ENCODE measurements at places on chromosomes 6 and 20.
A peak's percentile ranks its signal among the peaks of the same experiment; 100 is the strongest.

DNA sequence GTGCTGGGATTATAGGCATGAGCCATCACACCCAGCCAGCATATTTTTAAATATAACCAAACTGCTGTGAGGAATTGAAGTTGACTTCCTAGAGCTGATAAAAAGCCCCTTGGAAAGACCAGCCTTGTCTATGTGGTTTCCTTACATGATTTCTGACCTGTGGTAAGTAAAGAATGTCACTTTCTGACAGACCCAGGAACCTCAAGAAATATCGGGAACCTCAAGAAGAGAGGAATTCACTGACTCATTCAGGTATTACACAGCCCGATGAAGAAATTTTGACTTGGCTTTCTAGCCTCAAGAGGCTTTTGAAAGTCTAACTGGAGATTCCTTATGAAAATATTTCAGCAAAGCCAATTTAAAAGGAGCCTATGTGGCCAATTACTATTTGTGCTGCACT is 71.8 kb downstream of the FOXF2 start:
- no peak for DNase-seq

GRCh38 chr20:21515300-21516179 is 1.7 kb upstream of the NKX2-2 start:
- no peak for DNase-seq

- peak; percentile 67 for DNase-seq
Observed at GRCh38 chr20:45771182-45771759, 20.4 kb downstream of the WFDC3 start.

DNA sequence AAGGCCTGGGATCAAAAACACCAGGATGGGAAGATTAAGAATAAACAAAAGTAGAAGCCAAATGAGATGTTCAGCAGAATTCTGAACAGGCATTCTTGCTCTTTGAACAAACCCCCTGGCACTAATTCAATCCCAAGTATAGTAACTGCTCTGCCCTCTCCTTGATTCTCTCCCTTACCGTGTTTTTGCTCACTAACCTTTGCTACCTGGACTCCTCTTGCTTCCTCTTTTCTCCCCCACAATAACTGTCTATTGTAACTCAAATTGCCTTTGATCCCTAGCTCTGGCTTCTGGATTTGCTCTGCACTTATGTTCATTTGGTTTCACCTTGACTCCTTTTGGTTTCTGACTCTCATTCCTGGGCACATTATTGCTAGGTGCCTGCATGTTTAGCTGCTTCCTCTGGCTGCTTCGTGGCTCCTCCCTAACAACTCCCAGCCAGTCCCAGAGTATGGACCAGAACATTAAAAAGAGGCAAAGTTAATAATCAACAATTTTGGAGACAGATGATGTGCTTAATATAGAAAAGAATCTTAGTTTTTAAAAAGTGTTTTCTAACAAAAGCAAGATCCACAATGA is 65.4 kb upstream of the PHIP start:
- no peak for DNase-seq

GRCh38 chr20:437787-438486 is 24.4 kb downstream of the TBC1D20 start:
- DNase-seq, result no peak

- no peak for DNase-seq
Observed at GRCh38 chr20:47350691-47351545, 5.6 kb downstream of the ZMYND8 start.

- DNase-seq, result no peak
Observed at GRCh38 chr20:406200-407132, 1.6 kb upstream of the RBCK1 start.

DNA sequence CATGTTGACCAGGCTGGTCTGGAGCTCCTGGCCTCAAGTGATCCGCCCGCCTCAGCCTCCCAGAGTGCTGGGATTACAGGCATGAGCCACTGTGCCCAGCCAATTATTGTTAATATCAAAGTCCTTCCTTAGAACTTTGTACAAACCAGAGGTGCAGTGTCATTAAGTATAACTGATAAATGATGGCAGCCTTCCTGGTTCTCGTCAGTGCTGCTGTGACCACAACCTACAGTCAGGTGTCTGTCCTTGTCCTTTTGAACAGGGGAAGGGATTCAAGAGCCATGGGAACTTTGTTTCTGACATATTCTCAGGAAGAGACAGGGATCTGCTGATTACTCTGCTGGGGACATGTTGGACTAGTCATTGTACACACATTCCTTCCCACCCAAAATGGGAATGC is 103.2 kb upstream of the TIAM2 start:
- no peak for DNase-seq

DNA sequence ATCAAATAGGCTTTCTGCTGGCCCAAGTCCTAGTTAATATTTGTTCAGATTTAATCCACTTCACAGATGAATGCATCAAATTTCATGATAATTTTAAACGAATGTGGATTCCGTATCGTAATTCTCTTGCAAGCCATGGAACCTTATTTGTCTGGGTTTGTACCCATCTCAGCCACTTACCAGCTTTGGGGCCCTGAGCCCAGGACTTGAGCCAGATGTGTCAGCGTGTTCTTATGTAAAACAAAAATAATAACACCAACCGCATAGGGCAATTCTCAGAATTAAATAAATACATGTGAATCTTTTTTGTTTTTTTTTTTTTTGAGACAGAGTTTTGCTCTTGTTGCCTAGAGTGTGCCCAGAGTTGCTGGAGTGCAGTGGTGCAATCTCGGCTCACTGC is 282.5 kb upstream of the PLCB4 start:
- DNase-seq, result no peak

GRCh38 chr6:119240257-119241110 is 109.1 kb downstream of the MAN1A1 start:
- no peak for DNase-seq

GRCh38 chr6:21679761-21680265 is 86.3 kb downstream of the SOX4 start:
- no peak for DNase-seq

GRCh38 chr20:10110151-10110550 is 75.4 kb downstream of the ANKEF1 start:
- DNase-seq, result no peak

DNA sequence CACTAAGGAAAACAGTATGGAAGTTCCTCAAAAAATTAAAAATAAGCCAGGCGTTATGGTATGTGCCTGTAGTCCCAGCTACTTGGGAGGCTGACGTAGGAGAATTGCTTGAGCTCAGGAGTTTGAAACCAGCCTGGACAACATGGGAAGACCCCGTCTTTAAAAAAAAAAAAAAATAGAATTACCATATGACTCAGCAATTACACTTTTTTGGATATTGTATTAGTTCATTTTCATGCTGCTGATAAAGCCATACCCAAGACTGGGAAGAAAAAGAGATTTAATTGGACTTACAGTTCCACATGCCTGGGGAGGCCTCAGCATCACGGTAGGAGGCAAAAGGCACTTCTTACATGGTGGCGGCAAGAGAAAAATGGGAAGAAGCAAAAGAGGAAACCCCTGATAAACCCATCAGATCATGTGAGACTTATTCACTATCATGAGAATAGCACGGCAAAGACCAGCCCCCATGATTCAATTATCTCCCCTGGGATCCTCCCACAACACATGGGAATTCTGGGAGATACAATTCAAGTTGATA is 10.8 kb upstream of the SMIM29 start:
- no peak for DNase-seq

GRCh38 chr6:28537065-28537464 is 11.4 kb downstream of the GPX5 start:
- DNase-seq, result no peak

DNA sequence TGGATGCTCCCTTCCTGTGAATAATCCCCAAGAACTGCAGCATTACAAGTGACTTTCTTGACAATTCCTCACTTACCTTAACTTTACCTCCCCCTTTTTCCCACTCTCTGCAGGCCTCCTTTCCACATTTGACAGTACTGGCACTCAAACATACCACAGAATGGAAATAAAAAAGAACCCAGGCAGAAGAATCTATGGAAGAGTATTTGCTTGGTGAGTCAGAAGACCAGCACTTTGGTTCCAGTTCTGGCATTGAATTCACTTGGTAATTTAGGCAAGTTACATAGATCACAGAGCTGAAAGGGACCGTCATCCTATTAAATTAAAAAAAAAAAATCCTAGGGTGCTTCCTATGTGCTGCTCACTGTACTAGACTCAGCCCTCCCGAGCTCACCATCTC is 55.0 kb downstream of the BTBD9 start:
- DNase-seq, result no peak

DNA sequence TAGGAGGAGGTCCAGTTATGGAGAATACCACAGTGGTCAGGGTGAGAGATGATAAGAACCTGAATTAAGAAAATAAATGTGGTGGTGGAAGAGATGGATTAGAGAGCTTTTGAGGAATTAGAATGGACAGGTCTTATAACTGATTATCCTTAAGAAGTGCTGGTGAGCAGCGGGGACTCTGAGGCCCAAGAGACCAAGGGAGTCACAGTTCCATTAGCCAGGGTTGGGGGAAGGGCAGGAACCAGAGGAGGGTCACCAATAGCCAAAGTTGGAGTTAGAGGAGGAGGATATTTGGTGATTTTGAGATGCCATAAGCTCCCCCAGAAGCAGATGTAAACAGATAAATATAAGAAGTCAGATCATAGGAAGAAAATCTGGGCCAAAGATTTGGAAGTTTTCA is 87.1 kb upstream of the PAK5 start:
- DNase-seq, result no peak

GRCh38 chr20:59144179-59144830 is 19.3 kb upstream of the ZNF831 start:
- no peak for DNase-seq

- DNase-seq, result no peak
Observed at GRCh38 chr6:29924731-29925130, 17.6 kb upstream of the HLA-A start.

DNA sequence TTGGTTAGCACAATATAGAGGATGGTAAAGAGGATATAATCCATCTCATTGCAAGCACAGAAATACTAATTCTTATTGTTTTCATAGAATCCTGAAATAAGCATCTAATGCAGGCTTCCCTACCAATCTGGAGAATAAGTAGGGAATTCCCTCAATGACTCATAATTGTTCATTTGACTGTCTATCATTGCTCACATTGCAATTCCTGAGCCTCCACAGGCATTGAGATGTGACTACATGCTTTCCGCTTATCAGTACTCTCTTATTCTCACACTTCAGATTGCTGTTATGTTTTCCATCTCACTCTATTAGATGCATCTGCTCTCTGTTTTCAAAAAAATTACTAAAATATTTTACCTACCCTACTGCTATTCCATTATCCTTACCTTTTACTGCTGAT is 216.2 kb upstream of the PRSS16 start:
- DNase-seq, result no peak

DNA sequence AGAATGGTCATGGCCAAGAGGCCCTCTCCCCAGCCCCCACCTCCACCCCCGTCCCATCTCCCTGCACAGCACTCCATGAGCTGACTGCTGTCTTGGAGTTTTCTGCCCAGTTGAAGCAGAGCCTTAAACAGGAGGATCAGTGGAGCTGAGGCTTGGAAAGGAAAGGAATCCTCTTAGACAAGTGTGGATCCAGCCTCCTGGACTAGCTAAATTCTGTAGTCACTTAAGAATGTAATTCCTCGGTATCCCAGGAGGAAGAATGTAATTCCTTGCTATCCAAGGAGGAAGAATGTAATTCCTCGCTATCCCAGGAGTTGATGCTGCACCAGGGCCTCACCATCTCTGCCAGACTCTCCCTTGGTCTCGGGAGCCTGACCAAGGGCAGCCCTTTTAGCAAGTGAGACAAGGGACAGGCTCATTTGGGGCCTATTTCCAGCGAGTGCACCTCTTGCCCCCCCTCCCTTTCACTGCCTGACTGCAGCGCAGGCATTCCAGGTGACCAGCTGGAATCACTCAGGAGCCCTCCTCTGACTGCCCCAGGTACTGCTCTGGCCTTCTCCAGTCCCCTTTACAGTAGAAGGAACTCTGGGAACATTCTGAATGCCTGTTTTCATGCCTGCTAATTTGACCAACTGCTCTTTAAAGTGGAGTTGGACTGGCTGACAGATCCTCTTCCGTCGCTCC is 76.2 kb downstream of the TCP11 start:
- no peak for DNase-seq

GRCh38 chr6:126376682-126377081 is 36.8 kb downstream of the CENPW start:
- DNase-seq, result no peak

GRCh38 chr6:38155621-38156204 is 336.2 kb downstream of the ZFAND3 start:
- no peak for DNase-seq

DNA sequence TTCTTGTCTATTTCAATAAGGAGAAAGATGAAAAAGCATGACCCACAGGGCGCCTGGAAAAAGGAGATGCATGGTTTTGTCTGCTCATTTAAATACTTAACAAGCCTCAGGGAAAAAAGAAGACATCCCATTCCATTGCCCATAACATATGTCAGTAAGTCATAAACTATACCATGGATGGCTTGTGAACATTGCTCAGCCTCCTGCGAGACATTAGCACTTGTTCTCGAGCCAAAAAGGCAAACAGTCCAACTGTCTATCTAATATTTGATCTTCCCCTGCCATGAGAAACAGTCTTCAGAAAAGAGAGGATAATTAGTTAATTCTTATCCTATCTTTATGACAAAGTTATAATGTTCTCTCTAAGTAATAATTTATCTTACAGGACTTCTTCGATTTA is 527.4 kb downstream of the HACE1 start:
- no peak for DNase-seq

DNA sequence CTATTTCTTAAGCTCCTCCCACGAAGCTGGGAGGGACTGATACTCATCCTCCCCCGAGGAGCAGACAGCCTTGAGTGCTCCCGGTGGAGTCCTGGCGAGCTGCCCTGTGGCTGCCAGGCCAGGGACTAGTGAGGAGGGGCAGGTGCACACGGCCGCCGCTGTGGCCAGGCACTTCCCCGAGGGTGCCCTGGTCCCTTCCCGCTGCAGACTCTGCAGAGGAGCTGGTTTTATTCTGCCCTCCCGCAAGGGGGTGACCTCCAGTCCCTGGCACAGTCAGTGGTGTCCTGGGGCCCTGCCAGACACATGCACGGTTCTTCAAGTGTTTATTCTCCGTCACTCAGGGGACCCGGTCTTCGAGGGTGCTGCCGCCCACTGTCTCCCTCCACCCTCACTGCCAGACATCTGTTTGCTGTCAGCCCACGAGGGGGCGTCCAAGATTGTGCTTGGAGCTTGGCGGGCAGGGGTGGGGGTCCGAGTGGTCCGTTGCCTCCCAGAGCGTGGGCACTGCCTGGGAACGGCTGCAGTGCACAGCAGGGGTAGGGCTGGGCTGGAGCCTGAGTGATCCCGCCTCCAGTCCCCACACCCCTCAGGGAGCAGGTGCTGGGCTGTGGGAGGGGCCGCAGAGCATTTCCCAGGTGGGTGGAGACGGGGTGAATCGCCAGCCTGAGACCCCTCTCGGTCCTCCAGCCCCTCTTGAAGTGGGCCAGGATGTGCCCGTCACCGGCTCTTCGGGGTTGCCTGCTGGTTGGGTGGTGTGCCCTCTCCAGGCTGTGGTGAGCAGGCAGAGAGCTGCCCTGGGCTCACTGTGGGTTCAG is 3.1 kb upstream of the CABLES2 start:
- DNase-seq, result no peak

DNA sequence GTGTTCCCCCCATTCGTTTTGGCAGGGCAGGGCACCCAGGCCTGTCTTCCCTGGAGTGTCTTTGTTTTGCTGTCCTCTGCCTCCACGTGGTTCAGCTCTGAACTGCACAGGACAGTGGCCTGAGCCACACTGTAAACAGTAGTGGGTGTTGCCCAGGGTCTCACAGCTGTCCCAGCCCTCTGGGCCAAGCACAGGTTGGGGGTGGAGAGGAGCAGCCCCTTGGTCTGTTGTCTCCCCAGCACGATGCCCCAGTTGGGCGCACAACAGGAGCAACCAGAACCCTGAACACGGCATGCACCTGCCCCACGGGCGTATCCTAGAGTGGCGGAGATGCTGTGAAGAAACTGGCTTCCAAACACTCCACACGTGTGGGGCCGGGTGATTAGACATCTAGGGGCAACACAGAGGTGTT is 14.4 kb downstream of the CCDC167 start:
- DNase-seq, result no peak
